Activated CD8-positive, alpha-beta memory T cell treated with anti-CD3 and anti-CD28 coated beads, Interleukin-2, amount 10 ng/mL, durations not matched to agents 7 days and 5 days (primary cell): ENCODE measurements at places on chromosomes 16 and 17. TPM values are rescaled to one million over a fixed set of nuclear protein-coding genes. Genes with fewer than 3 reads are reported as not detected.

The EPX gene
- not detected for total RNA-seq

The P2RX5 gene
- total RNA-seq = 24.6 TPM

DNA sequence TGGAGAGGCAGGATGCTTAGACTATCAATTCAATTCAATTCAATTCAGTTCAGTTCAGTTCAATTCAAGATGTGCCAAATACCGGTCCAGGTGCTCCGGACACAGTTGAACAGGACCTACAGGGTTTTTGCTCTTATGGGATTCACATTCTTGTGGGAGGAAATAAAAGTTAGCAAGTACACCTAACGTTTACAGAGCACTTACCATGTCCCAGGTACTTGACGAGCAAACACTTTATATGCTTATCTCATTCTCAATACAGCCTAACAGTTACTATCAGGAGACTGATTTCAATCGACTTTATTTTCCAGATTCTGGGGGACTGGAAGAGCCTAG is 467 bp upstream of the GDE1 start:
- no peak for DNase-seq

- peak; percentile 91 for DNase-seq
Observed at GRCh38 chr16:66588981-66589713, 9.9 kb downstream of the CMTM2 start.

- peak; percentile 81 for DNase-seq
Observed at GRCh38 chr17:79810130-79811010, 13.5 kb upstream of the CBX8 start.
